NCI-H187 treated with DMSO at 0.1 percent for 48 hours (cell line): ENCODE measurements at places on chromosomes 3 and 15.

DNA sequence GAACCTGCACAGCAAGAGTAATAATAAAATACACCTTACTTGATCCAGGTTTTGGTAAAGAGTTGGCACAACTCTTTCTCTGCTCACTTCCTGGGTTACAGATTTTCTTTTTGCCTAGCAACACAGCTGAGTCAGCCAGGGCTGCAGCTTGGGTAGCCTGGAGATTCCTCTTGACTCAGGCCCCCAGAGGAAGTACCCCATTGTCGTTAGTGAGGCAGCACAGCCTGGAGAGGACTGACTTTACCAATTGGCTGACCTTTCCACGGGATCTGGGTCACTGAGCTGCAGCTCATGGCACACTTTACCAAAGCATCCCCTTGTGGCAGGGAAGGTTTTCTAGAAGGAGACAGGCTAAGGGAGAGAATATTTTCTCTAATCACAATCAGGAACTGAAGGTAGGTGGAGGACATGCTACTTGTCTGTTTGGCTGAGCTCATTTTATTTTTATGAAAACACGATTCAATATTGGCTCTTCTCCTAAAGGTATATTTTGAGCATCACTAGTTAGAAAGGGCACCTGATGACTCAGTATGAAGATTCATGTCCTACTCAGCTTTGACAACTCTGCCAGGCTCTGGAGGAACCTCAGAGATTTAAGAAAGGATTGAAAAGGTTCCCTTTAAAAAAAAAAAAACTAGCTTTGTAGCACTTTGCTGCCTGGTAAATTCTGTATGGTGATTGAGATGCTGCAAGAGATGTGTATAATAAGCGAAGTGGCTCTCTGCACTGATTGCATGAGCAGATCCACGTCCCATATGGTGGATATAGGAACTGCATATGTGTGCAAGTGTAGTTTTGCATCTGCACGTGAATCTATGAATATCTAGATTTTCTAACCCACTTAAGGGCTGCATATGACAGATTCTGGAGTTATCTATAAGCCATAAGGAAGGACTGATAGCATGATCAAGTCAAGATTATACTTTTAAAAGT is 124.8 kb downstream of the CHDH start:
- DNase-seq: no peak

DNA sequence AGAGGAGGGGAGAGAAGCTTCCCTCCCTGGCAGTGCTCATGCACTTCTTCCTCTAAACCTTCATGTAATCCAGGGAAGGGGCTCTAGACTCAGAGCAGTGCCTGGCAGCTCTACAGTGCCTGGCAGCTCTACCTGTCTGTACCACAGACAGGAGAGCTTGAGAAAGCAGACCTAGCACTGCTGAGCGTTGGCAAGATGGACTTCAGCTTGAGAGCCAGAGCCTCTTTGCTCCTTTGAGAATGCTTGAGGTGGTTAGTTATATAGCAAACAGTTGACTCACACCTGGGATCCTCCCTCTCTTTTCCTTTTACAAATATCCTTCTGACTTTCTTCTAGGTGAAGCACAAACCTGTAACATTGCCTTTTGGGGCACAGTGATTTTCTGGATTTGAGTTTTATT is 20.9 kb downstream of the FBXO22 start:
- no peak for DNase-seq

DNA sequence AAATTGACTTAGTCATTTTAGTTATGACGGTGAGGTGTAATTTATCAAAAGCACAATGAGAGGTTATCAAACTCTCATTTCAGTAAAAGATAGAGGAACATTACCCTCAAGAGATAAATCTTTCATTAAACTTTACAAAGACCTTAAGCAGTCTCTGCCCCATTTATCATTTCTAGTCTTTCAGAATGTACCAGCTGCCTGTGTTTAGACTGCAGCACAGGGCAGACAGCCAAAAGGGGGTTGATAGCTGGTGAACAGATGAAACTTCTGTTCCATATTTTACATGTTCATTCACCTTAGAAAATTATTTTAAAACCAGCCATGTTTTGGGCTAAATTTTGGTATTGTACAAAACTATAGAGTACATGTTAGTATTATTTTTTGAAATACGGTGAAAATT is 514.6 kb upstream of the CNTN3 start:
- DNase-seq: no peak

GRCh38 chr15:96320703-96321638 is 9.5 kb upstream of the NR2F2 start:
- no peak for DNase-seq

DNA sequence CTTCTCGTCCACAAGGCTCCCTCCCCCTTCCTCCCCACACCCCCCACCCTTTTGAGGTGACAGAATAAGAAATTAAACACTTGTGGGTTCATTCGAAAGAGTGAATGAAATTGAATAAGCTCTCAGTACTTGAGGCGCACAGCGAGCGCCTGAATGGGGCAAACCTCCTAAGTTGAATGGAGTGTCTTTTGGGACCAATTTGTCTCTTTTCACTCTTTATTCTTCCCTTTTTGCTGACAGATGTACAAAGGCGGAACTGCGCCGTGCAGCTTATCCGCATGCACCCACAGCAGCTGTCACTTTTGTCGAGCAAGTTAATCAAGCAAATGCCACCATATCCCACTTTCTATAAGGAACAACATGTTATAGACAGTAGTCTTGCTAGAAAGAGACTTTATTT is 47.9 kb upstream of the FEZF2 start:
- no peak for DNase-seq

GRCh38 chr3:33318710-33319380 is 41.6 kb downstream of the FBXL2 start:
- DNase-seq: no peak

DNA sequence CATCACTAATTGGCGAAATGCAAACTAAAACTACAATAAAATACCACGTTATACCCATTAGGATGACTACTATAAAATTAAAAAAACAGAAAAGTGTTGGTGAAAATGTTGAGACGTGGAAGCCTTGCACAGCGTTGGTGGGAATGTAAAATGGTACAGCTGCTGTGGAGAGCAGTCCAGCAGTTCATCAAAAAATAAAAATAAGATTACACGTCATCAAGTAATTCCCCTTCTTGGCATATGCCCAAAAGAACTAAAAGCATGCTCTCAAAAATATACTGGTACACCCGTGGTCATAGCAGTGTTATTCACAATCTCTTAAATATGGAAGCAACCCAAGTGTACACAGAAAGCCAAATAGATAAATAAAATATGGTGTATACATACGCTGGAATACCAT is 71.8 kb upstream of the NDN start:
- DNase-seq: no peak

DNA sequence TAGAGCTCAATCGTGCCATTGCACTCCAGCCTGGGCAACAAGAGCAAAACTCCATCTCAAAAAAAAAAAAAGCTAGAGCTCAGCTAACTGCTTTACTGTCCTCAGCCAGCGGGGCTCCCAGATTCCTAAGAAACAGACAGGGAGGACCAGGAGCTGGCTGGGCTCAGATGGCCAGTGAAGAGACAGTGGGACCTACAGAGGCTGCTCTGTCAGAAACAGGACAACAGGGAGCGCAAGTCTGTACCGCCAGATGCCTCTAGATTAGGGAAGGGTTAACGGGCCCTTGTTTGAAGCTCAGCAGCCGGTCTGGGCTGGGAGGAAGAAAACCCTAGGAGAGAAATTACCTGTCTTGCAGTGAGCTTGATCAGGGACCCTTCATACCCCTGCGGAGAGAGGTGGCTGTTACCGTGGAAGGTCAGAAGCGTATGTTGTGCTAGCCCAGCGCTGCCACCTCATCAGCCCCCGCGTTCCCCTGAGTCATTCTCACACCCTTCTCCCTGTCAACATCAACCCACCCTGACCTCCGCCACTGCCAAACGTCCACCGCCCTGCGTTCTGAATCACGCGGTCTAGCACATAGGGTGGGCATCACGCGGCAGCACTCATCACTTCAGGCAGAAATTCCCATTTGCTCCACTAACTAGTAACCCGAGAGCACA is 25.3 kb downstream of the RBPMS2 start:
- no peak for DNase-seq

DNA sequence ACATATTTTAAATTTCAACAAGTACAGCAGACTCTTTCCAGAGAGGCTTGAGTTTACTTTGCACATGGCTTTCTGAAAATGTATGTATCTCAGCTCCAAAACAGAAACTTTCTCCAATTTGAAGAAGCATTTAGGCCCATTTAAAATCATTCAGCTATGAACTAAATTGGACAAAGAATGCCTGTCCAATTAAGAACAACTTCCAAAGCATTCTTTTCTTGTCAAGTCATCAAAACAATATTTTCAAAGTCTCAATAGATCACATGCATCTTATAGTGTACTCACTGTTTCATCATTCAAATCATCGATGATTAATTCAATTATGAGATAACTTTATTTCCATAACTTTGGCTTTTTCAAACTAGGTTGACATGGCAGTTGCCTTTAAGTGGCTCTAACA is 95.2 kb downstream of the KBTBD8 start:
- DNase-seq: no peak

DNA sequence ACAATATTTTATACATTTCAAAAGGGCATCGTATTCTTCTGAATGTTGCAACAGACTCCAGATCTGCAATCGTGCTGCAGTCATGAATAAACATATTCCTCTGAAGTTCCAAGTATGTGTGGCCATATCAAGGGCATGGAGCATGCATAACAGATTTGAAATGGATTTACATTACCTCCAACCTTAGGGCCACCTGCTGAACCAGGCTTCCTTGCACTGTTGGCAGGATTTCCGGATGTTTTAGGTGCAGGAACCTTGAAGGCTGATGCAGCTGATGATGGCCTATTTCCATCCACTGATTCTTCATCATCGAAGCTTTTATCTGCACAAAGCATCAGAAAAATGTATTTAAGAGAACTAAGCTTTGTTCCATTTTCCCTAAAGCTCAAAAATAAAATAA is 73.5 kb downstream of the CLASP2 start:
- no peak for DNase-seq

DNA sequence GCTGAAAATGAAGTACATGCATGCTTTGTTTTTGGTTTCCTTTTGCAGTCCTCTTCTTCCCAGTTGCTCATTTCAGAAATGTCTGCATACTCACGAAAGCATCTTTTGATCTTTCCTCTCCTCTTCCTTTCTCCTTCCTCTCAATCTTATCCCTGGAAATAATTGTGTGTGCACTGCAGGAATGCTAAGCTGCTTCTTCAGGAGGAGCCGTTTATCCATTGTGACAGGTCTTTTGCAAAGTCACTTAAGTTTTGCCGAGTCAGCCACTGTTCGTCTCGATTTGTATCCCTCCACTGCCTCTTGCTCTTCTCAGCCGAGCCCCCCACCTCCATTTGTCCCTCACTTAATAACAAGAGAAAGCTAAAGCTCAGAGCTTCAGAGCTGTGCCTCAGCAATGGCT is 597.6 kb downstream of the AGBL1 start:
- no peak for DNase-seq

- DNase-seq: peak; percentile 63
Measured at GRCh38 chr3:112074616-112075497, 11.3 kb upstream of the C3orf52 start.

GRCh38 chr3:157373783-157374182 is 62.9 kb upstream of the PTX3 start:
- no peak for DNase-seq

DNA sequence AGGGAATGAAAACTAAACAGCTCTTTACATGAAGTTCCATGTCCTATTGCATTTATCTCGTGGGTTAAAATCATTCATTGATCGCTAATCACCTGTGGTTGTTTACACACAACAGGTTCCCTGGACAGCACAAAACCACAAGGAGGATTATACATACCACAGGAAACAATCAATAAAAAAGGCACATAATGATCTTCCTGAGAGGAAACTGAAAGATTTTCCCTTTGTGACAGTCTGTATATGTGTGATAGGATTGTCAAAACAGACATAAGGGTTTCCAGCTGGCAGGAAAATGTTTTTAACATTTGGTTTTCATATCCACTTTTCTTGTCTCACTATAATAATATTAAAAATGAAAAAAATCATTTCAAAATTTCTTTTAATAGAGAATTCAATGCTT is 541.8 kb downstream of the NLGN1 start:
- DNase-seq: no peak

DNA sequence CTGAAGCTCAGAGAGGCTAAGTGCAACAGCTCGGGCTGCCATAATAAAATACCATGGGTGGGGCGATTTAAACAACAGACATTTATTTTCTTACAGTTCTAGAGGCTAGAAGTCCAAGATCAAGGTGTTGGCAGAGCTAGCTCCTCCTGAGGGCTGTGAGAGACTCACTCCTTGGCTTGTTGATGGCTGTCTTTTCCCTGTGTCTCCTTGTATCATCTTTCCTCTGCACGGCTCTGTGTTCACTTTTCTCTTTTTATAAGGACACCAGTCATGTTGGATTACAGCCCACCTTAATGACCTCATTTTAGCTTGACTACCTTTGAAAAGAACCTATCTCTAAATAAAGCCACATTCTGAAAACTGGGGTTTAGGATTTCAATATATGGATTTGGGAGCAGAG is 129.7 kb downstream of the RPL22L1 start:
- DNase-seq: no peak

DNA sequence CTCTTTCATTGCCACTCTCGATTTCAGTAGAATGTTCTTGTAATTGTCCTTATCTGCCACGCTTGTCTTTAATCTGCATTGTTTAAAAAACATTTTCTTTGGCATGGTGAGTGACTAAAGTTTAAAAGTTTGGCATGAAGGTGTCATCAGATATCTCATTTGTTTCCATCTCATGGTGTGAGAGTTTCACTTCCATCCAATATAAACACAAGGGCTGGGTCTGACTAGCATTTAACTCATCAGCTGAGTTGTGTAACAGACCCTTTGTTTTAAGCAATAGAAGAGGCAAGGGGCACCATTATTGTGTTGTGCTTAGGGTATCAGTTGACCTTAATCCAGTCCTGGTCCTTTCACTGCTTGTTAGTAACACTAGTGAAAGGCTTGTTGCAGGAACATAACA is 49.9 kb upstream of the IL12A start:
- no peak for DNase-seq

- DNase-seq: no peak
Measured at GRCh38 chr3:152458376-152459117, 189.8 kb downstream of the MBNL1 start.

DNA sequence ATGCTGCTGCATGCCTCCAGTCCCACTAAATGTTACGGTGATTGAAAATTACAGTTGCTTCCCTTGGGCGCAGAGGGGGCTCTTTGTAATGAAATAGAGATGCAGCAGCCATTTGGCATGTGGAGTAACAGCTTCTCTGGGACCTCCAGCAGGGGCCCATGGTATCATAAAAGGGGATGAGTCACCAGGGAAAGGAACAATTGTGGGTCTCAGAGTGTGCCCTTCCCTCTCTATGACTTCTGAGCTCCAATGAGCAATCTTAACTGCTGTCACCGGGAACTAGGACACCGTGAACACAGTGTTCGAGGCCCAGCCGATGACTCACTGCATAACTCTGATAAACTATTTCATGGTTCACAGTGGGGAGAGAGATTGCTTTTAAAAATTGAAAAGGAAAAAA is 164.8 kb upstream of the NUDT16 start:
- DNase-seq: no peak

DNA sequence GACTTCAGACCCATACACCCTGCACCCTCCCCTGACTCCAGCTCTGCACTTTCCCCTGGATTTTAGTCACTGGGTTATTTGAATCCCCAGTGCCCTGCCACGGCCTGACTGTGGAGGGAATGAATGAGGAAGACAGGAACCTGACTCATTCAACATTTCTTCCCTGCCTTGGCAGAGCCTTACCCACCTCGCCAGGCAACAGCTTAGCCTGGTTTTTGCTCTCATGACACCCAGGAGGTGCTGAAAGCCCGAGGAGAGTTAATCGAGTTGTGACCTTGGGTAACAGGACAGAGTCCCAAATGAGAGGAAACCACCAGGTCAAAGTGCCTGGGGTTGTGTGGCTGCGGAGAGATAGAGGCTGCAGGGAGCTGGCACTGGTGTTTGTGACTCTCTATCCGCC is 128.3 kb downstream of the SMAD6 start:
- DNase-seq: no peak

GRCh38 chr3:174439331-174440252 is 419.5 kb upstream of the NAALADL2 start:
- no peak for DNase-seq
